ENCODE measurements at places on chromosomes 2 and 18. TPM values are rescaled to one million over a fixed set of nuclear protein-coding genes. Genes with fewer than 3 reads are reported as not detected.

Gene MAP3K19
- total RNA-seq, result not detected

Gene ACTG2
- total RNA-seq, result not detected

Gene SPC25
- total RNA-seq, result 34.3 TPM

Gene KCNF1
- not detected for total RNA-seq

Gene ACVR1C
- total RNA-seq, result 1.8 TPM

Gene CELF4
- not detected for total RNA-seq

Gene ZNF804A
- not detected for total RNA-seq

Gene ARHGAP28
- total RNA-seq, result not detected

Gene DNAJC10
- 44.0 TPM for total RNA-seq

Gene MYO3B
- not detected for total RNA-seq

Gene TIA1
- total RNA-seq, result 139 TPM

Gene ACKR3
- total RNA-seq, result 6.1 TPM

Gene IL1B
- total RNA-seq, result not detected

Gene IL36RN
- not detected for total RNA-seq

Gene C2orf15
- total RNA-seq, result 0.79 TPM

Gene STPG4
- total RNA-seq, result 0.34 TPM

Gene SF3B1
- total RNA-seq, result 339 TPM

Gene TRIM43
- not detected for total RNA-seq

Gene HOXD12
- total RNA-seq, result not detected

Gene PARD3B
- 1.3 TPM for total RNA-seq

Data from activated naive CD4-positive, alpha-beta T cell treated with anti-CD3 and anti-CD28 coated beads, Interleukin-2, amount 10 ng/mL, durations not matched to agents 5 hours and 36 hours (primary cell).